Motor neuron (in vitro differentiated cells): ENCODE measurements at places on chromosomes 1 and 21. TPM values are rescaled to one million over a fixed set of nuclear protein-coding genes. Genes with fewer than 3 reads are reported as not detected.

The SH2D1B gene
- 0.66 TPM in 1 of 2 replicates, not detected in the other for total RNA-seq

The FGR gene
- 0.19 TPM in 1 of 2 replicates, not detected in the other for total RNA-seq

The AVPR1B gene
- 0.09 and 0.52 TPM in 2 replicates for total RNA-seq

The OLFM3 gene
- 2.5 and 4.4 TPM in 2 replicates for total RNA-seq

The CLDN17 gene
- total RNA-seq, result 0.38 TPM in 1 of 2 replicates, not detected in the other

The KRTAP11-1 gene
- total RNA-seq, result not detected in 2 replicates

The RRP15 gene
- 12.9 and 13.0 TPM in 2 replicates for total RNA-seq

The QSOX1 gene
- total RNA-seq, result 52.0 and 53.5 TPM in 2 replicates

The NBPF14 gene
- total RNA-seq, result 4.6 and 4.7 TPM in 2 replicates

The TFF1 gene
- 1.5 and 2.8 TPM in 2 replicates for total RNA-seq

The NMNAT2 gene
- 39.2 and 41.5 TPM in 2 replicates for total RNA-seq

The BCL2L15 gene
- total RNA-seq, result 0.20 and 0.27 TPM in 2 replicates

The C1orf74 gene
- total RNA-seq, result 3.6 and 4.4 TPM in 2 replicates

The ERRFI1 gene
- 22.2 and 23.2 TPM in 2 replicates for total RNA-seq

The ATP1A4 gene
- 0.18 and 0.26 TPM in 2 replicates for total RNA-seq

The TTC34 gene
- 0.78 and 1.00 TPM in 2 replicates for total RNA-seq

The LYPD8 gene
- total RNA-seq, result 0.96 TPM in 1 of 2 replicates, not detected in the other

The TRIM58 gene
- total RNA-seq, result 0.27 and 0.41 TPM in 2 replicates

The SDHB gene
- total RNA-seq, result 93.5 and 102 TPM in 2 replicates

The MRPS15 gene
- 134 and 146 TPM in 2 replicates for total RNA-seq

The PRELP gene
- 0.23 and 0.36 TPM in 2 replicates for total RNA-seq

The NTMT2 gene
- not detected in 2 replicates for total RNA-seq

The S100A16 gene
- 47.5 and 52.8 TPM in 2 replicates for total RNA-seq

The PTGFR gene
- total RNA-seq, result 1.4 and 2.2 TPM in 2 replicates

The CRYBG2 gene
- total RNA-seq, result 0.08 and 0.35 TPM in 2 replicates

The GBP6 gene
- 0.14 TPM in 1 of 2 replicates, not detected in the other for total RNA-seq

The CCDC181 gene
- total RNA-seq, result 26.6 and 28.3 TPM in 2 replicates
